Fibroblast of skin of left quadriceps (primary cell): ENCODE measurements at places on chromosomes 2 and 18.

DNA sequence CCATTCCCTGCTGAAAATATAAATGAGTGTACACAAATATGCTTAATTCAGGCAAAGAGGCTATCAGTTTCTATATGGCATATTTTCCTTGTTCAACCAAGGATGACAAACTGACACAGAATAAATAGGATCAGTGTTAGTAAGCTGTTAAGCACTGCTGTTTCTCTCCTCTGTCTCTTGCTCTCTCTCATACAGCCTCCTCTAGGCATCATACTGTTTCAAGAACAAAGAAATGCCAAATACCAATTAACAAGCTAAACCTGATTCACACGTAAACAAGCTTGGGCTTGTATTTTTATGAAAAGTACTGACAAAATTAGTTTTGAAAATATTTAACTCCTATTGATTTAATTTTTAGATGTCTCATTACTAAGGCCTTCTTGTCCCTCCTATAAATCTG lies 1027.2 kb upstream of the ACVR2A start:
- no peak for DNase-seq

GRCh38 chr2:73920577-73921545 lies 5.8 kb upstream of the DGUOK start:
- DNase-seq = no peak

GRCh38 chr18:74990563-74991081 lies 218.3 kb downstream of the PTGR3 start:
- DNase-seq = no peak

DNA sequence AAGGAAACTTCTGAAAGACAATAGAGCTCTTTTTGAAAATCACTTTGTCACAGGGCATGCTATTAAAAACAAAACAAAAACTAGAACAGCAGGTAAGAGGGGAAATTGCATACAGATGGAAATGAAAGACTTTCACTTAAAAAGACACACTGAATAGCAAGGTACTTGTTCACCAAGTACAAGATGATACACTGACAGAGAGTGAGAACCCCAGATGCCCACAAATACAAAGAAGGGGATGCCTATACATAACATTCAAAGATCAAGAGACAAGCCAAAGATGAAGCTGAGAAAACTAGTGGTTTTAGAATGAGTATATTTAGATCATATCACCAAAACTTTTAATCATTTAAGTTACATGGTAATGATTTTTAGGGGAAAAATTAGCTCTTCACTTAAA lies 60.7 kb downstream of the ASXL2 start:
- DNase-seq = no peak

DNA sequence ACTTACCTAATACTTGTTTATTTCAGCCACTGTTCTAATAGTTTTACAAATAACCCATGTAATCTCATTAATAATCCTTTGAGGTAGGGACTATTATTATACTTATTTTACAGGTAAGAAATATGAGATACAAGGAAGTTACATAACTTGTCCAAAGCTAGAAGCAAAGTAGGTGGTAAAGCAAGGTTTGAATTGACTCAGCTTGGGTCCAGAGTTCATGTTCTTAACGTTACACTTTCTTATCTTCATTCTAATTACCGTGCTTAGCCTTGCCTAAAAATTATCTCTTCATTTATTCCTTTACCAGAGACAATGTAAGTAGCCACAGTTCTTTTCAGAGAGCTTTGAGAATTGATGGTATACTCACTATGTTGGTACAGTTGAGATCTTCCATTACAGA lies 743.6 kb downstream of the KCNJ3 start:
- no peak for DNase-seq

GRCh38 chr2:96575785-96576456 lies 39.4 kb downstream of the ARID5A start:
- DNase-seq = no peak

DNA sequence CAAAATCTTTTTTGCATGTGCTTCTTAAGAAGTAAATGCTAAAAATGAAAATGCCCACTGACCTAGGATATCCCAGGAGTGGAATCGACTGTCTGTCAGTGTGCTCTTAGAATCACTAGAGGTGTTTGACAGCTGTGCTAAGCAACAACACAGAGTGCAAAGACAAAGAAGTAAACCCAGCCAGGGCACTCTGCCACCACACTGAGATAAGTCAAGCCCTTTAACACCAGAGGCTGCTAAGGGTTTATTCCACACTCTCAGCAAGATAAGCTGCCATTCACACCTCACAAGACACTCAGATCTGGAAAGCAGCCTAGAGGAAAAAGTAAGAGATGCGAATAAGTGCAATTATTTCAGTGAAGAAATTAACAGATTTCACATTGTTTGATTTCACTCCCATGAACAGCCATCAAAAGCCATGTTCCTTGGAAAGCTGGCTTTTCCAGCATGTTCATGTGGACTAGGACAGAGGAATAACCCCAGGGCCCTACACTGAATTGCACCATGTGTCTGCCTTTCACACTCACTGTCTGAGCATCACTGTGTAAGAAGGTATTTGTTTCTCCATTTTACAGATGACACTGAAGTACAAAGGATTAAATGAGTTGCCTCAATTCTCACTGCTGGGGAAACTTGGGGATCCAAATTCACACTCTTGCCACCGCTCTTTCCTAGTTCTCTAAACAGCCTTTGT lies 6.0 kb upstream of the BMP10 start:
- no peak for DNase-seq

DNA sequence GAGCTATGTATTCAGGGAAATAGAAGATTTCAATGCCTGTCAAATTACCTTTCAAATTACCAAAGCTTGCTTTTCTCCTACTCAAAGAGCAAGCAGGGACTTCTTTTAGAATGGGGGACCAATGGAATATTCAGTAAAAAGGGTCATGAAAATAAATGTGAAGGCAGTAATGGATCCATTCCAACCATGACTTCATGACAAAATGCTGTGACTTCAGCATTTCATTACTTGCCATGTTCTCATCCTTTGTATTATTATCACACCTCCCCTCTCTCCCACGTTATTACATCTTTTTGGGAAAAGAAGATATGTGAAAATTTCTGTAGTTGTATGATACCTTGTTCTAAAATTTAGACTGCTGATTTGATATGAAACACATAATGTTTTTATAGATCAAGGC lies 864.0 kb upstream of the FSHR start:
- no peak for DNase-seq

- DNase-seq = peak; percentile 64
Measured at GRCh38 chr2:3465844-3466481, 53.4 kb downstream of the ADI1 start.

GRCh38 chr2:112910865-112911264 lies at the start of gene IL37:
Gene IL37, plus strand, starts transcription at chr2:112911165. Its CDS starts 1,848 bp downstream, at chr2:112913013.
- DNase-seq = no peak

DNA sequence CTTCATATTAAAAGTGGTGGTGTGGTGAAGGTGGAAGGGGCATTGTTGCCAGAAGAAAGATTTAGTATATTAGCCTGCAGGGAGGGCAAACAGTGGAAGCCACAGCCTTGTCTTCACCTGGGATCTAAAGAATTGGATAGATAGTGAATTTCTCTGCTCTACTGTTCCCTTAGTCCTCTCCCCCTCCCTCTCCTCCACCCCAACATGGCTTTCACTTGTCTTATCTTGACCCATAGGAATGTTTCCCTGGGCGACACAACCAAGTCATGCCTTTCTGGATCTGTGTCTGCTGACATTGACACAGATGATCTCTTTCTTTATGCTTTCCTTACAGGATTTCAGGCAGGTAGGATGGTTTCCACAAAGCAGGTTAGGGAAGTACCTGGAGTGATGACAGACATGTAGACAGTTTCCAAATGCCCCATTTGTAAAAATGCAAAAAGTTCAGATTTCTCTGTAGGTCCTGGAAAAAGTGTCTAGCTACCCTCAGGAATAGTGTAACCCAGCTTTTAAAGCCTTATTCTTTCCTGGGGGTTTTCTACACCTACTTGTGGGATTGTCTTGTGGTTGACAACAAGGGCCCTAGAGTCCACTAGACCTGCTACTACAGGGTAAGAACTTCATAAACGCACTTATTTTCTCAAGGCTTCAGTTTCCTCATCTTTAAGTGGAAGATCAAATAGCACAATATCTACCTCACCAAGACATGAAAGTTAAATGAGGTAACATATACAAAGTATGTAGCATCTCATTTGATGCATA lies 184.2 kb upstream of the SP5 start:
- no peak for DNase-seq

DNA sequence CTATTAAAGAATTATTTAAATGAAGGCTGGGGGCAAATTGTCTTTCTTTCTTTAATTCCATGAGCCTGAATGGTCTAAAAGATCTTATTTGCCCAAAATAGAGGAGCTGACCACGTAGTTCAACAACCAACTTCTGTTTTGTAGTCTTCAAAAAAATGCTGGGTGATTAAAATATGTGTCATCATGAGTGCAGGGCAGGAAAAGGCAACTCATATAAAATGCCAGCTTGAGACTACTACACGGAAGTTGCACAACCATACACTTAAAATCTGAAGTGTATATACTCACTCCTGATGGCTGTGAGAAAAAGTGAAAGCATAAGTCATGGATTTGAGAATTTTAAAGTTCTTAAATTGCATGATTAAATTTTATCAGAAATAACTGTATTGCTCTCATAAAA lies 210.9 kb downstream of the DYM start:
- no peak for DNase-seq

DNA sequence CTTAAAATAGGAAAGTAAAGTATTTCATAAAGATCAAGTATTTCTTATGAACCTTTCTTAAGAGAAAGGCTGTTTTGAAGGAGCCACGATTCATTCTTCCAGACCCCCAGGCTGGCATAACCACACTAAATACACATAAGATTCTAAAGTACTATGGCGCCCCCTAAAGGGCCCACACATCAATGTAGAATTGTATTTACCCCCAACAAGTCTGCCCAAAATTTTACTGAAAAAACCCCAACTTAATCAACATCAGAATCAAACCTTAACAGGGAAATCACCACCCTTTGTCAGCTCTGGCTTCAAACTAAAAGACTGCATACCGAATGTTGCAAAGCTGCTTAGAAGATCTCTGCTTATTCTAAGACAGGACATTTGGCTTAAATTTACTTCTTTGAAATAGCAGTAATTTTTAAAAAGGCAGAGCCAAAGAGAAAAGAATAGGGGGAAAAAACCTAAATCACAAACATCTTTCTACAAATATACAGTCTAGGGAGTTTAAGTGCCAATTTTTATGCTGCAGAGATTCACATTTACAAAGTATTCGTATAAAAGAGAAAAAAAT lies 20.4 kb upstream of the BCL2 start:
- DNase-seq = no peak

- DNase-seq = peak; percentile 23
Measured at GRCh38 chr2:133303150-133303549, 265.1 kb downstream of the NCKAP5 start.

DNA sequence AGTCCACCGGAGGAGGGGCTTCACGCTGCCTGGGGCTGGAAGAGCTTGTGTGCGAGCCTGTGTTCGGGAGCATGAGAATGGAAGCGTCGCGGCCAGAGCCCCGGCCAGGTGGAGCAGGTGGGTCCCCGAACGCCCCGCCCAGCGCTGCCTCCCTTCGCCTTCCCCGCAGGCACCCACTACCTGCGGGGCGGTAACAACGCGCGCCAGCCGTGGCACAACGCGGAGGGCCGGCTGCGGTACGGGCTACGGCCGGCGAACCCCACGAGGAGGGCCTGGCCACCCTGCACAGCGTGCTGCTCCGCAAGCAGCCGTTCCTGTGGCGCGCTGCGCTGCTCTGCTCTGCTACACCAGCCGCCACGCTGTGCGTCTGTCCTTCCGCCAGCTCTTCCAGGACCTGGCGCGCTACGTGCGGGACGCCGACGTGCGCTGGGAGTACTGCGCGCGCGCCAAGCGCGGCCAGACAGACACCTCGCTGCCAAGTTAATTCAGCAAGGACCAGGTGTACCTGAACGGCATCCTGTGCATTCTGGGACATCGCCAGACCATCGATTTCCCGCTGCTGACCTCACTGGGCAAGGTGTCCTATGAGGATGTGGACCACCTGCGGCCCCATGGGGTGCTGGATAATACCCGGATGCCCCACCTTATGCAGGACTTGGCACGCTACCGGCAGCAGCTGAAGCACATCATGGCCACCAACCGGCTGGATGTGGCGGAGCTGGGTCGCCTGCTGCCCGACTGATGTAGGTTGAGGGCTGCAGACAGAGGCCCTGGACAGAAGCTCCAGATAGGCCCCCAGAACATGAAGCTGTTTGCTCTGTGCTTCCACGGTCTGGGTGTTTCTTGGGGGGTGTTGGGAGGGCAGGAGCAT lies 200.6 kb downstream of the NAPG start:
- no peak for DNase-seq

DNA sequence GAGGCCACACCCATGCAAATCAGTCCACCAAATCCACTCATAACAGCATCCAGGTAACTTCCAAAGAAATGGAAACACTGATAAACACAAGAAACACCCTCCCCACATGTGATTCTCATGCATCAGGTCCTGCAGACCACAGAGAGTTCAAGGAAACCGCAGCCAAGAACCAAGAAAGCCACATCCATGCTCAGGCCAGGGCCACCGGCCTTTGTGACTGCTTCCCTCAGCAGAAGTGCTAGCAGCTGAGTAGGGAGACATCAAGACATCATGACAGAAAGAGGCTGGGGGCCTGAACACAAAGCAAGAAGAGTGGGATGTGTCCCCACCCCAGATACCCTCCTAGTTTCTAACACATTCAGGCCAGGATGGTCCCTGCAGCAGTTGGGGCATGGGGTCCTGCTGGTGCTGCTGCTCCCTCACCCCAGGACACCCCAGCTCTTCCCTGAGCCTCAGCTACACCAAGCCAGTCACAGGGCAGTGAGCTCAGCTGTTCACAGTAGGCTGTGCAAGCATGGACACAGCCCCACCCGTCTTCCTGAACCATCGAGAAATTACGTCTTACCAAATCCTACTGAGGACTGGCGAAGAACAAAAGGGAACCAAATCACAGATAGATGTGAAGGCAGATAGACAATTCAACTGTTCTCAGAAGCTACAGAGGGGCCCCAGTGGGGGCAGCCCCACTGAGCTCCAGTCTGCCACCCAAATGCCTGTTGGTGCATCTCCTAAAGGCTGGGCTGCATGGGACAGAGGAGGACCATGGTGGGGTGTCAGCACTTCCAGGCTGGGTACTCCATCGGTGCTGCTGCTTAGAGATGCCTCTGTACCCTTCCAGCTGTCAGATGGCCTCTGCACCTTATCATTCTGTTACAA lies 60.9 kb downstream of the HDAC4 start:
- DNase-seq = no peak

GRCh38 chr2:159933727-159934049 lies 128.7 kb downstream of the PLA2R1 start:
- no peak for DNase-seq

- no peak for DNase-seq
Measured at GRCh38 chr2:237565974-237566373, 400 bp upstream of the PRLH start.

DNA sequence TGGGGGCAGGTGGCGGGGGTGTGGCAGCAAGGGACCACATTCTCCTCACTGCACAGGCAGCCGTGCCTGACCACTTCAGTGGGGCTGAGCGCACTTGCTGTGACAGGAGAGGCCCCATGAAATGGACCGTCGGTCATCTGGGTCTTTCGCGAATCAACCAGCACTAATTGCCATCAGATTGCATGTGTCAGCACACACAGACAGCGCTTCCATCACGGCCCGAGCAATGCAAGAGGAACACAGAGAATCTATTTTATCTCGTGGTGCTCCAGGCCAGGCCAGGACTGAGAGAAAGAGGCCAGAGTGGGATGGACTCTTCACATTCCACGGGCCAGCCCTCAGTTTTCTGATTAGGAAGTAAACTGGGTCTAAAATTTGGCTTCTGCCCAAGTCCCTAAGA lies 87.0 kb downstream of the EIPR1 start:
- DNase-seq = no peak
